ENCODE measurements at places on chromosomes 3 and 15. TPM values are rescaled to one million over a fixed set of nuclear protein-coding genes. Genes with fewer than 3 reads are reported as not detected.

DNA sequence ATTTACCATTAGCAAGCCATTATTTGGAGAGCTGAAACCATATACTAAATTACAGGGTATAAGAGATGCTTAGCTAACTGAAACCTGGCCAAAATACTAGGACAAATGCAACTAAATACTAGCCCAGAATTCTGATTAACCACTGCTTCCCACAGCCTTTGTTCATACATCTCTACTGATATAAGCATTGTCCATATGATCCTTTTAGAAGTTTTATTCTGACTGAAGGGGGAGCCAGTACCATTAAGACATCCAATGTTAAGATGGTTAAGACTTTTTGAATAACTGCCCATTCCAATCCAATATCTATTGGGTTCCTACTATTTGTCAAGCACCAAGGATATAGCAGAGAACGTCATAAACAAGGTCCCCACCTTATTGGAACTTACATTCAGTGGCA lies 421.3 kb downstream of the FOXP1 start:
- no peak for DNase-seq

- no peak for DNase-seq
These were observed 843.8 kb downstream of the NAALADL2 start for GRCh38 chr3:175702956-175703355.

- DNase-seq: peak; percentile 58
These were observed 15.4 kb downstream of the DPH3 start for GRCh38 chr3:16249336-16249735.

- no peak for DNase-seq
These were observed 141.8 kb downstream of the THSD4 start for GRCh38 chr15:71256934-71257664.

GRCh38 chr3:41095702-41096101 lies 103.6 kb upstream of the CTNNB1 start:
- DNase-seq: no peak

GRCh38 chr3:185828755-185829154 lies 3.9 kb upstream of the IGF2BP2 start:
- DNase-seq: no peak

Gene FMN1
- 1.3 TPM for total RNA-seq

Gene RASGRP1
- total RNA-seq: 0.49 TPM

DNA sequence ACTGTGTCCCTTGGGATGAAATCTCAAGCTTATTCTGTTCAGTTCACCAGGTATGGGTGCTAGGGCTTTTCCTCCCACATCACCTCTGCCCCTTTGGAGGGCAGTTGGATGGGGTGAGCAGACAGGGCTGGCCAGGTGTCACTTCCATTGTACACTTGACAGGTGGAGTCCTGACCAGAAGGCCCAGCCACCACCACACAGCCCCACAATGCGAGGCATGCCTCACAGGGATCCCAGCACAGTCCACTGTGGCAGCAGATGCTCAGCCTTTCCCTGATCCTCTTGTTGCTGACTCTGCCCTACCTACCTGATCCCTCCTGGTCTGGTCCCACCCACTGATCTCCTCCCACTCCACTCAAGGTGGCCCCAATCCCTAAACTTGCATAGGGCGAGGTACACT lies 88.2 kb downstream of the ANP32A start:
- DNase-seq: no peak

- no peak for DNase-seq
These were observed 193.3 kb downstream of the ISL2 start for GRCh38 chr15:76529911-76530310.

DNA sequence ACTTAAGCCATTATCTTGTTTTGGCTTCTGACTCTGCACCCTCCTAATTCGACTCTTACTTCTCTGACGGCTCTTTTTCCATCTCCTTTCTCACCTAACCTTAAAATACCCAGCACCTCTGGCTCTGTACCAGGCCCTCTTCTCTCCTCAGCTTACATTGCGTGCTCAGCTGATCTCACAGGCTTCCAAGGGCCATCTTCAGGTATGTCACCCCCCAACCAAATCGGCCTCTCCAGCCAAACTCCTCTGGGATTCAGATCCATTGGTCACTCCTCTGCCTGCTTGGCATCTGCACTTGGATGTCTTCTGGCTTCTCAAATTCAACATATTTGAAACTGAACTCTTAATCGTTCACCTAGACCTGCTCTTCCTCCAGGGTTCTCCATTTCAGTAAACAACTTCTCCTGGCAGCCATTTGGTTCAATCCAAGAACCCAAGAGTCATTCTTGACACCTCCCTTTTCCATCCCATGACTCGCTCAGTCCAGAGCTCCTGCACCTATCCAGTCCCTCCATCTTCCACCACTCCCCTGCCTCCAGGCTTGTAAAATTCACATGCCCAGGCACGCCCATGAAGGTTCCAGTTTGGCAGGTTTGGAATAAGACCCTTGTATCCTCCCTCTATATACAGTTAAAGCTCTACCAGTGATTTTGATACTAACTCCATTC lies 35.2 kb upstream of the SLC41A3 start:
- no peak for DNase-seq

GRCh38 chr3:128397484-128397883 lies 69.2 kb downstream of the DNAJB8 start:
- DNase-seq: no peak

Gene RHOA
- total RNA-seq: 583 TPM

Gene CCNB2
- 16.5 TPM for total RNA-seq
